ENCODE measurements at places on chromosomes 6 and 20. TPM values are rescaled to one million over a fixed set of nuclear protein-coding genes. Genes with fewer than 3 reads are reported as not detected.

Gene SIGLEC1
- total RNA-seq = 2.1 TPM

Gene PCK1
- total RNA-seq = 8.4 TPM

Gene ID4
- 12.5 TPM for total RNA-seq

Gene RAET1E
- total RNA-seq = 1.0 TPM

Gene TRIM38
- total RNA-seq = 5.2 TPM

Gene TFAP2A
- not detected for total RNA-seq

Gene LTB
- total RNA-seq = 2.1 TPM

Gene NDRG3
- 15.1 TPM for total RNA-seq

Gene EBF4
- total RNA-seq = 2.6 TPM

Measured in skeletal muscle tissue (tissue), 5 donors.